Left forelimb (tissue), 1 donor: ENCODE measurements at places on chromosomes 7 and 10.

DNA sequence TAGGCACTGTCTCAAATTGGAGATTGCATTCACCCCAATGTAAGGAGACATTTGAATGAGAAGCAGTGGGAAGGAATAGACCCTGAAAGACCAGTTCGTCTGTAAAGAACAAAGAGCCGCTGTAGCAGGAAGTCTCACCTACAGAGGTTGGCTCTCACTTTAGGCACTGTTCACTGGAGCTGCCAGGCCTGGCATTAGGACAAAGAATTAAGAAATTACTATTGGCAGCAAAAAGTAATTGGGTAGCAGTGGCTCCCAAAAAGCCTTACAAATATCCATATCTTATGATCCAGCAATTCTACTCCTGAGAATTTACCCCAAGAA is 10.5 kb upstream of the TEX36 start:
- DNase-seq, result no peak

GRCh38 chr7:95675016-95675415 is 78.7 kb upstream of the PDK4 start:
- no peak for DNase-seq

GRCh38 chr10:114526126-114526503 is 121.8 kb upstream of the AFAP1L2 start:
- no peak for DNase-seq

DNA sequence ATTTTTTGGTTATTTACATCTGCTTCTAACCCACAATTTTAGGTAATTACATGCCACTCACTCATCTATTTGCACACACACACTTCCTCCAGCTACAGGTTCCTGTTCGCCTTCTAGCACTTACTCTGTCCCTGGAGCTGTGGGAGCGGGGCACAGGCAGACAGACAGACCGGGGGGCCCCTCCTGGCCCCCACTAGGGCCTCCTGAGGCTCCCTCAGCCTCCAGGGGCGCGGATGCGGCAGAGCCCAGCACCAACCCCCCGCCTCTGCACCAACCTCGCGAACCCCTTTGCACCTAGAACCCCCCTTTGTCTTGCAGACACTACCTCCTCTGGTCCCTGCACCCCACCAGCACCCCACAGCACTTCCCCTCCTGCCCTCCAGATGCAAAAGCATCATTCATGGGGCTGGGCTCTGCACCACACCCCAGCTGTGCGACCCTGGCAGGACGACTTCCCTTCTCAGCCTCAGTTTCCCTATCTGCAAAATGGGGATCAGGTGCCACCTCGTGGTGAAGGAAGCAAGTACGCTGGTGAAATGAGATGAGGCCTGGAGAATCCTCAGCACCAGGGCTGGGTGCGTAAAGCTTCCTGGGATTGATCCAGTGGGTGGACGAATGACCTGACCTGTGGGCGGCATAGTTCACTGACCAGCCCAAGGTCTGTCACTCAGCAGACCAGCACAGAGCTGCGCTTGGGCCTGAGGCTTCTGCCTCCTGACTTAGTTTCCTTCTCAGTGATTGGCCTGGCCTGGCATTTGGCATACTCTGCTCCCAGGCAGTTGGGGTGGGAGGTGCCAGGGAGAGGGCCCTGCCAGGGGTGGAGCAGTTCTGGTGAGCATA is 37.9 kb downstream of the ELFN1 start:
- DNase-seq, result peak; percentile 12

DNA sequence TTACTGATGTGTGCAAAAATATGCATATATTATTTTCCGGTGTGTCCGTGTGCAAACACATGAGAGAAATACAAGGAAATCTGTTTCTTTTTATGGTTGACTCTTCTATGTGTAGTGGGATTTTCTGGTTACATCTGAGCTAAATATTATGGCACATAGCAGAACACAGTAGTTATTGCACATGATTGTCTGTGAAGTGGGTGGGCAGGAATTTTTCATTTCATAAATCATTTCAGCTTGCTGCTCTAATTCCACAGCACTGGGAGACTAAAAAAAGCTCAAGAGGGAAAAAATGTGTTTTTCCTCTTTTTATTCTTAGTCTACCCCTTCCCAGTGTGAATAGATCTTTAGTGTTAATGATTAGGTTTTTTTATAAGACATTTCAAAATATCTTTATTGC is 197.9 kb downstream of the MBL2 start:
- DNase-seq, result no peak

DNA sequence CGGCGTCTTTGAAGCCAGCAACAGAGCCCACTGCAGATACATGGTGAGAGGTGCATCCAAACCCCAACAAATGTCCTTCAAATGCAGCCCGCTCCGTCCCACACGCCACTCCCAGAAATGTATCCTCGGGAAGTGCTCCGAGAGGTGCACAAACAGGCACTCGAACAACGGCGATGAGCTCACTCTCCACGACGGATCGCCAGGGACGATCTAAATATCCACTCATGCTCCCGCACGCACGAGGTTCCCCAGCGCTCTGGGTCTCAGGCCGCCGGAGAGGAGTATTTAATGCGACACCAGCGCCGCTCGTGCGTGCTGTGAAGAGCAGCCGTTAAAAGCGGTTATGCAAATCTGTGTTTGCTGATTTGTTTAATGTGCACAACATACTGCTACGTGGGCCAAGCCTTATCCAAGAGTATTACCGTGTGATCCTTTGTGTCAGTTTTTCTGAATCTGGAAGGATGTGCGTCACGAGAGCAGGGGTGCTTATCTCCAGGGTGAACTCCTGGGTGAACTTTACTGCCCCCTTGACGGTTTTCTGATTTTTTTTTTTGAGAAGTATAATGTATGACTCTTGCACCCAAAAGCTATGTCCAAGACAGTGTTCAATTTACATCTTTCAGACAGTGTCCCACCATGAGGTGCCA is 48.5 kb upstream of the PPP2R2D start:
- no peak for DNase-seq

DNA sequence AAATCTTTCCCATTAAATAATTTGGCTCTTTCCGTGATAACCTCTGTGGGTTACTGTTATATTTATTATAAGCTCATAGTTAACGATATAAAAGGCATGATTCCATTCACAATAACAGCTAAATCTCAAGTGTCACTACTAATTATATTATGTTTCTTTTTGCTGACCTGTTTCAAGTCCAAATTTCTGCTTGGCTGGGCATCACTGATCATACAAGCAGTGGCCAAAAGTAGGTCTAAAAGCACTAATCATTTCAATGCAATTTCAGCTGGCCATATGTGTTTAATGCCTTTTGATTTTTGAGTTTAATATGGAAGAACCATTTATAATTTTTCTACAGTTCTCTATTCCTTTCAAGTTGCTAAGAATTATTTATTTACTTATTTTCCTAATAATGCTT is 110.7 kb downstream of the SEMA3A start:
- no peak for DNase-seq

GRCh38 chr7:47355684-47356083 is 226.2 kb downstream of the TNS3 start:
- DNase-seq, result no peak

DNA sequence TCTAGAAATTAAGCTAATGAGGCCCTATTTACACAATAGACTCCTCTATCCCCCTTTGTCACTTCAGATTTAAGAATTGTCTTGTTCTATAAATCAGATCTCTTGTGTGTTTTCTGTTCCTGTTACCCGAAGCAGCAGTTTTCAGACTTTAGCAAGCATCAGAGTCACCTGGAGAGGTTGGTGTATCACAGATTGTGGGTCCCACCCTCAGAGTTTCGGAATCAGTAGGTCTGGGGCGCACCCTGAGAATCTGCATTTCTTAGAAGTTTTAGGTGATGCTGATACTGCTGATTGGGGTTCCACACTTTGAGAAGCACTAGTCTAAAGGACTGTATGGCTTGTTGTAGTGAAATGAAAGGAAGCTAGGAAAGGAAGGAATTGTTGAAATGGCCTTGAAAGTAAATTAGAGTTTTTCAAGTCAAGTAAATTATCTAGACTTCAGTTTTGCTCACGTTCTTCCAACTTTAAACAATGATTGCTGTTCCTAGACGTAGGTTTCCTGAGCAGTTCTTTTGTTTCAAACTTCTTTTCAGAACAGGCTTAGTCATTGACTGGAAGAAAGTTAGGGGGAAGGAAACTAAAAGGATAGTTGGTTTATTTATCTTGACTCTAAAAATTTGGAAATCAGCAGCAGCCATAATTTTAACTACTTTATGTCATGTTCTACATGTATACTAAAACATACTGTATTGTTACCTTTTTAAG is 15.7 kb downstream of the BPGM start:
- no peak for DNase-seq

GRCh38 chr10:34780818-34781380 is 34.2 kb downstream of the PARD3 start:
- peak; percentile 76 for DNase-seq

GRCh38 chr10:88198023-88198422 is 334.6 kb downstream of the PTEN start:
- DNase-seq, result no peak

- no peak for DNase-seq
These were observed 84.8 kb upstream of the PRKAR2B start for GRCh38 chr7:106959753-106960152.

DNA sequence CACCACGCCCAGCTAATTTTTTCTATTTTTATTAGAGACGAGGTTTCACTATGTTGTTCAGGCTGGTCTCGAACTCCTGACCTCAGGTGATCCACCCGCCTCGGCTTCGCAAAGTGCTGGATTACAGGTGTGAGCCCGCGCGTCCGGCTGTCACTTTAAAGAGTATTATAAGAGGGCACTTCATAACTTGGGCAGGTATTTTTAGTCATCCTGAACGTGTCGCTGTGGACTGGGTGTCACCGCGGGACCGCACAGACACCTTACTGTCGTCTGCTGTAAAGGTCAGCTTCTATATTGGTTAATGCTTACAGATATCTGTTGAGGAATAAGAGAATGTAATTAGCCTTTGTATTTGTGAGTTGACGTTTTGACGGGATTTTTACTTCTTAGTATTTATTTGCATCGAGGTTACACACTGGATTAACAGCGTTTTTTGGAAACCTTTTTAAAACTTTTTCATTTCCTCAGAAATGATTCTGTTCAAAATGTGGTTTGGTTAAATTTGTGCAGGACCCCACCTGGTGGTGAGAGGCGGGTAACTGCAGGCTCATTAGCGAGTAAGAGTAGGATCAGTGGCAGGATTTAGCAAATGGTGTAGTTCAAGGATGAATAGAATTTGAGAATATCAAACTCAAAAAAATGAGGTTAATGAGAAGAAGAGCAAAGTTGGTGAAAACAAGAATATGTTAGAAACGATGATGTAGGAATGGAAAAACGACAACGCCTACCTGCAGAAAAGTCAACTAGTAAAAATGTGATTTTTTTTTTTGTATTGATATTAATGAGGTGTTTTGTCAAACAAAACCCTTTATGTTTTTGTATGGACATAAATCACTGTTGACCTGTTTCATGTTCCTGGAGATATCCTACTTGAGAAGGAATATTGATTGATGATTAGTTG is 3.2 kb downstream of the DNAJB6 start:
- no peak for DNase-seq

- no peak for DNase-seq
These were observed 231.8 kb upstream of the DKK1 start for GRCh38 chr10:52082307-52082706.

DNA sequence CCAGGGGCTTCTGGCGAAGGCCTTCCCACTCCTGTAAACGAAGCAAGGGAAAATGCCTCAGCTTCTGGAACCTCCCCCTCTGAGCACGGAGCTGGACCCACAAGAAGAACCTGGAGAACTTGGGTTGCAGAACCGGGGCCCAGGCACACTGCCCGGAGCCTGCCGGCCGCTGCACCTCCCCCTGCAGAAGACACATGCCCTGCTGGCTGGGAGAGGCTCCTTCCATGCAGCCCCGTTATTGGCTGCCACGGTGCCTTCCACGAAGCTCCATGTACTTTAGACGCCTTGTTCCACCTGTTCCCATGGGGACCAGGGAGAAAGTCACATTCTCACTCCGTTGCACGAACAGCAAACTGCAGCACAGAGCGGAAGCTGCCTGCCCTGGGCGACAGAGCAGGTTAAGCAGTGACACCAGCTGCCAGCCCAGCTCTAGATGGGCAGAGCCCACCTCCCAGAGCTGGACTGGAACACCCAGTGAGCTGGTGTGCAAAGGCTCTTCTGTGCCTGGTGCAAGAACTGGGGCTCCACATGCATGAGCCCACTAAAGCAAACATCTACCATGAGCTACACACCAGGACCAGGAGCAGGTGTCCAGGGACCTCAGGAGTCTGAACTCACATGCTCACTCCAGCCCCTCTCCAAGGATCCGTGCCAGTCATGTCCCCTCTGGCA is 70.1 kb downstream of the TNS3 start:
- DNase-seq, result no peak
